Stimulated activated CD8-positive, alpha-beta memory T cell treated with anti-CD3 and anti-CD28 coated beads, Interleukin-4, amount 100 ng/mL, for 4 hours (primary cell): ENCODE measurements at places on chromosomes 2 and 18.

DNA sequence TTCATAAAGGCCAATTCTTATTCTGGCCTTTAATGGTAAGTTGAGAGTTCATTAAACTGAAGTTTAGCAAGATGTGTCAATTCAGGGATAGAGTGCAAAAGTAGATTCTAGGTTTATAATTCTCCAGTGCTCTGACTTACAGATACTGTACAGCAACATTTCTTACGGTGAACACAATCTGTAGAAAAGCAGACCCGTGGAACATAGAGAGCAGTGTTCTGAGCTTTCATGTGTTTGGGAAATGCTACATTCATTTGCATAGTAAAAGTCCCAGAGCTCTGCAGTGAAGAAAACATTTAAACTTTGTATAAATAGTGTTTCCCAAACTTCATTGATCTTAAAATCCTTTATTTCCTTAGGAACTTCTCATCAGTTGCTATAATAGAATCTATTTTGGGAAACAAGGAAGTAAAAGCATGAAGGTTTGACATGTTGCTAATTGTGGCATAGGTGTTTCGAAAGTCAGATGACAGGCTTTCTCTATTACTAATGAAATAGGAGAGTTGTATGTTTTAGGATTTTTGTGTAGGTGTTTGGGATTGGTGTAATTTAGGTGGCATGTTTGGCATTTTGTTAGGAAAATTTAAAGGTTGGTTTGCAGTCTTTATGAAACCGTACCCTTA lies 138.2 kb downstream of the ASXL3 start:
- no peak for DNase-seq

GRCh38 chr2:96359310-96359709 lies 23.7 kb downstream of the NCAPH start:
- no peak for DNase-seq

- no peak for DNase-seq
Measured at GRCh38 chr2:179302764-179303571, 38.3 kb upstream of the SESTD1 start.

DNA sequence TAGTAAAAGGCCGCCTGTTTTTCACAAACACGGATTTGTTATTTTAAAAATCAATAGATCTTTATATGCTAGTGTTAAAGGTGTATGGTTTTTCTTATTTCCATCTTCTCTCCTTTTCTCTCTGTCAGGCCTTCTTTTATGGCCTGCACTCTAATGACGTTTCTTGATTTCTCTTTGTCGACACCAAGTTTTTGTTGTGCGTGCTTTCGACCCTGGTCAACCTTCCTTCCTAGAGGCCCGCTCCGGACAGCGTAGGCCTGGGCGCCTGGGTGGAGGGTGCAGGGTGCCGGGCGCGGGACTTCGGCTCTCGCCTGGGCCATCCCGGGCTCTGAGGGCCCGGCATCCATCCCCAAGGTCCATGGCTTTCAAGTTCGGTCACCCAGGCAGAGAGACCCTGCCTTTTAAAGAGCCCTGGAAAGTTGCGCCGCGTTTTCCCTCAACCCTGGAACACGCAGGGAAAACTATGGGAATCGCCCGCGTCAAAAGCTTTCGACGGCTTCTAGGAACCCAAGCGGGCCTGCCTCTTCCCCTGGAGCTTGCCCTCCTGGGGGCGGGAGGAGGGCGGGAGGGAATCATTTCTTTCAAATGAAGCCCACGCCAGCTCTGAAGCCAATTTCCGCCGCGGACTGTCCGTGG lies 4.1 kb upstream of the SATB2 start:
- DNase-seq = no peak

GRCh38 chr2:169159686-169160085 lies 90.3 kb downstream of the DHRS9 start:
- no peak for DNase-seq

- DNase-seq = no peak
Measured at GRCh38 chr2:200253639-200254038, 52.9 kb upstream of the SPATS2L start.
